ENCODE measurements at places on chromosomes 2 and 18.

DNA sequence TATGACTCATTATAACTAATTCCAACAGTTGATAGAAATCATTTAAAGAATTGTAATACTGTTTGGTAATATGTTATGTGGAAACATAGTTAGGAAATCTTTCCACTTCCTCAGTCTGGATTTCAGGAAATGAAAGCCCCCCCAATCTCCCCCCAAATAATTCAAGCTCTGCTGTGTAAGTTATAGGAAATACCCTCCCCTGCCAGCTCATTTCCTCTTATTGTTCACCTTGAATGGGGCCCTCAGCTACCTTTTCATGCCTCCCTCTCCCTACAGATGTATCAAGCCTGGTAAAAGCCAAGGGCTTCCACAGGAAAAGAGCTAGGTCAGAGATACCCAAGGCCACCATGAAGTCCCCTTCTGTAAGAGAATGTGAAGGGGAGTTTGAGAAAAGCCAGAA, 155.5 kb downstream of the CNTNAP5 start:
- DNase-seq, result no peak

DNA sequence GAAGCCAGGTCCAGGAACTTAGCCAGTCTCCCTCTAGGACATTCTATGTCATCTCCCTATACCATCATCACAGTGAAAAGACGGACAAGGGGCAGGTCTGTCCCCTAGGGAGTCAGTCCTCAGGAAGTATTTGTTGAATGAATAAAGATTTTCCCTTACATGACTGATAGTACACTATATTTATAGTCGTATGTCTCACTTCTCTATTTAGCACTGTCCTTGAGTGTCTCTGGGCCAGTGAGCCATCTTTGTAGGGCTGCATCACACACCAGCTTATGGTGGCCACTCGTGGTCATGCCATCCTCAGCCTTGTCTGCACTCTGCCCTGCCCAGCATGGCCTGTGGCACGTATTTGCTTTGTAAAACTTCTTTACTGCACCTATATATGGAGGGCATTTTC, 25.8 kb downstream of the PTPN18 start:
- DNase-seq, result no peak

- DNase-seq, result no peak
These were observed 84.7 kb downstream of the GLI2 start for GRCh38 chr2:120820263-120820952.

DNA sequence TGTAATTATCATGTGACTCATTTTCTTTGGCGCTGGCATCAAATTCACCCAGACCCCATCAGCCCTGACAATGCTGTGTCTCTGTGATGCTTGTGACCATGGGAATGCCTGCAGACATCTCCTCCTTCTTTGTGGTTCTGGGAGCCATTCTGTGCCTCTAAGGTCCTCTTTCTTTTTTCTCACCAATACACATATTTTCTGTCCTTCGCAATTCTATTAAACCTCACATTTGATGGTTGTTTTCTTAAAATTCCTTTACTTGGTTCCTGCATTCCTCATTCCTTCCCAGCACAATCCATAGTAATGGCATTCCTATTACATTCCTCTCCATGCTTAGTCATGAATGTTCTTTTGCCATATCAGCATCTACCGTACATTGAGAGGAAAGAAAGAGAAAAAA, 375.3 kb downstream of the PIK3C3 start:
- DNase-seq, result no peak

DNA sequence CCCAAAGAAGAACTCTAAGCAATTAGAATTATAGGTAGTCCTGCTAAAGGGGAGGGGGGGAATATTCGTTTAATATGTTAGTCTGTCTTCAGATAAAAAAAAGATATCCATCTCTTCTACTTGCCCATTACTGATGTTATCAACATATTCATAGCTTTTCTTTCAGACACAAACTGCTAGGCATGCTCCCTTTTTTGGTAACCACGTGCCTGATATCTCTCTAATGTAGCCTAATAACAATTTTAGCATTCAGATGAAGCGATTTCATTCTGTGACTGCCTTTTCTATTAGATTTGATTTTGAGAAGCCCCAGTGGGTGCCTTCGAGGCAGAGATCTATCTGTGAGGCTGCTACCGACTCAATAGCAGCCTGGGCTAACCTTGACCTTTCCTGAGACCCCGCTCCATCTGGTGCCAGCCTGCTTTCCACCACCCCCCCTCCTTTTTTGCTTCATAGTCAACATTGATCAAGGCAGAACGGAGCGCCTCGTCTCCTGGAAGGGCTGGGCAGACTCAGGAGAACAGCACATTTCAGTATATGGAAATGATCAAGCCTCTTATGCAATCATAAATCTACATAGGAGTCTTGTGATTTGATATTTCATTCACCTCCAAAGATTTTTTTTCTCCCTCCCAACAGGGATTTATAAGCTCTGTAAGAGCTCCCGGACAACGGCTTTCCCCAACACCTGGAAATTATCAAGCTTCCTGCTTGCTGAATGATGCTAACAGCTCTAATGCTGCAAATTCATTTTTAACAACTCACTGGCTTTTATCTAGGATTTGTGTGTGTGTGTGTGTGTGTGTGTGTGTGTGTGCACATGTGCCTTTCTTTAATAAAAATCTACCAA, 14.7 kb upstream of the BCL11A start:
- DNase-seq, result no peak

All from activated T-cell treated with anti-CD3 and anti-CD28 coated beads, Interleukin-2, amount 50 U/mL, for 4 hours (primary cell).